ENCODE measurements at places on chromosomes 3 and 15.

GRCh38 chr15:79724804-79725203 is 172.0 kb downstream of the MTHFS start:
- ATAC-seq = no peak

- ATAC-seq = no peak
Observed at GRCh38 chr15:53716909-53717876, 42.3 kb downstream of the WDR72 start.

GRCh38 chr3:63933459-63933858 is 21.3 kb upstream of the SCAANT1 start:
- peak; percentile 25 for ATAC-seq

DNA sequence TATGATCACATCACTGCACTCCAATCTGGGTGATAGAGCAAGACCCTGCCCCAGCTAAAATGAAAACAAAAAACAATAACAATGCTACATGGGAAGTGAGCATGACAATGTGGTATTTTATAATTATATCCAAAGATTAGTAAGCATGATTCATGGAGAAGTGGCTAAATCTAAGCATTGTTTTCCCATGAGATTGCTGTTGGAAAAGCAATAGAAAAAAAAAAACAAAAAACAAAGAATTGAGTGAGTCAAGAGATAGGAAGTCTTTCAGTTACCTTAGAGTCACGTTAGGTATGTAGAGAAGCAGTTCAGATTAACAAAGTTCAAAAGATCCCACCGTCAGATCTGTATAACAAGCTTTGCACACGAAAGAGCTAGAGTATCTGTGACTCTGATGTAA is 210.3 kb upstream of the CNTN6 start:
- ATAC-seq = no peak

DNA sequence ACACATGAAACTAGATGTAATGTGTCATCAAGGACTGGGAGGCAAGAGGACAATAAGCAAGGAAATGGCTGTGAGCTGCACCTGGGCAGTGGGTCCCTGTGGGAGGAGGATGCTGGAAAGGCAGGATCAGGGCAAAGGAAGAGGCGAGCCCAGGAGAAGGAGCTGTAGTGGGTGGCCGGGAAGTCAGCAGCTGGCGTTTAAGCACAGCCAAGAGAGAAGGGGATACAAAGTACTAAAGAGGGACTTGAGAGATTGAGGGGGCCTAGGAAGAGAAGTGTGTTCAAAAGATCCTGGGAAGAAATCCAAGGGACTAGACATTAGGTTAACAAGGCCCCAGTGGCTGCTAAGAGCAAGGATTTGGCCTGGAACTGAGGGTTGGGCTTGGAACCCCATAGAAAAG is 188.5 kb upstream of the SLC24A5 start:
- ATAC-seq = no peak
